ENCODE measurements at places on chromosomes 2 and 18. TPM values are rescaled to one million over a fixed set of nuclear protein-coding genes. Genes with fewer than 3 reads are reported as not detected.

The VWA3B gene
- total RNA-seq = not detected

The COLEC11 gene
- 0.09 TPM for total RNA-seq

The SOX11 gene
- not detected for total RNA-seq

The PPP4R3B gene
- 74.9 TPM for total RNA-seq

The TOGARAM2 gene
- total RNA-seq = under 0.01 TPM

GRCh38 chr2:3238951-3239841 is 138.4 kb downstream of the EIPR1 start:
- no peak for DNase-seq

GRCh38 chr2:155145758-155146229 is 447.3 kb downstream of the KCNJ3 start:
- DNase-seq = no peak

DNA sequence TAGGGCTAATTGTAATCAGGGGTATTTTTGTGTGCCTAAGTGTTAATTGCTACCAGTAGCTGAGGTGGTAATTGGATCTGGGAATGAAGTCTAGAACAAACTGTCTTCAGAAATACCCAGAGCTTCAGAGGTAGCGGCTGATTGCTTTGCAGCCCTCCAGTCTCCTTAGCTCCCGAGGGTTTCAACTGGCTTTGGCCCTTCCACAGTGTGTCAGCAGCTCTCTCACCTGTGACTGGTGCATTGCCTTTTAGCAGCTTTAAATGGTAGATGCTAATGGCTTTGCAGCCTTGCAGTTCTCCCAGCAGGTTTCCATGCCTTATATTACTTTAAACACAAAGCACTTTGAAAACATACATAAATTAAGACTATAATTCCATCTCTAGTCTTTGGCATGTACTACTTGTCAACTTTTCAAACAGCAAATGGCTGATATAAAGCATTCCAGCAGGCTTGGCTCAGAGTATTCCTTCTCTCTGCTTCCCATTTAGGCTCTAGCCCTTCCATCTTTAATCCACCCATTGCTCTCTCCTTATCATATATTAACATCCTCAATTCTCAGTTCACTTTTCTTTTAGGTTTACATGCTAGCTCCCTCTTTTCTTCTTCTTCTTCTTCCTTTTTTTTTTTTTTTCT is 156.4 kb upstream of the GALNT13 start:
- DNase-seq = no peak

DNA sequence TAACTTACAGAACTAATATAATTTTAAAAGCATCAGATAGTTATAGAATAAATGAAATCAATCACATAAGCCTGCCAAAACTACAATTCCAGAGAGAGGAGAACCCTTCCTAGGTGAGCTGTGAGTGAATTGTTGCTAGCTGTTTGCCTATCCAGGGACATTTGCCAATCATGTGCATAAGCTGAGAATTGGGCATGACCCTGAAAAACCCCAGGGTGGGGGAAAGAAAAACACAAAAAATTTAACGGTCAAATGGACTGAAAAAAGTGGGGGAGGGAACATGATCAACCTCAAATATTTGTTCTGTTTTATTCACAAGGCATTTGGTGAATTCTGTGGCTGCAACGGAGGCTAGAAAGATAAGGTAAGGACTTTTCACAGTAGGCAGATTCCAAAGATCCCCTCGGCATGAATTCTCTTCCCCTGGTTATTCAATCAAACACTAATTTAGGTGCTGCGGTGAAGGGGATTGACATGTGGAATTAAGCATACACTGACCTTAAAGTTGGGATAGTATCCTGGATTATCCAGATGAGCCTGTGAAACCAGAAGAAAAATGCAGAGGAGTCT is 203.9 kb upstream of the RGPD4 start:
- DNase-seq = no peak

- DNase-seq = no peak
Measured at GRCh38 chr18:58080451-58080850, 36.4 kb downstream of the NEDD4L start.
